ENCODE measurements at places on chromosomes 6 and 20. TPM values are rescaled to one million over a fixed set of nuclear protein-coding genes. Genes with fewer than 3 reads are reported as not detected.

GRCh38 chr6:111874025-111874415 is 768 bp upstream of the FYN start:
- no peak for DNase-seq

GRCh38 chr6:82330171-82330804 is 33.3 kb upstream of the TPBG start:
- no peak for DNase-seq

- DNase-seq: no peak
Measured at GRCh38 chr20:2088891-2089290, 12.7 kb upstream of the STK35 start.

GRCh38 chr20:856361-856775 is 22.9 kb downstream of the FAM110A start:
- DNase-seq: peak; percentile 91

GRCh38 chr6:133128191-133128590 is 113.0 kb upstream of the EYA4 start:
- no peak for DNase-seq

GRCh38 chr20:4985658-4986057 is 15.7 kb downstream of the SLC23A2 start:
- no peak for DNase-seq

DNA sequence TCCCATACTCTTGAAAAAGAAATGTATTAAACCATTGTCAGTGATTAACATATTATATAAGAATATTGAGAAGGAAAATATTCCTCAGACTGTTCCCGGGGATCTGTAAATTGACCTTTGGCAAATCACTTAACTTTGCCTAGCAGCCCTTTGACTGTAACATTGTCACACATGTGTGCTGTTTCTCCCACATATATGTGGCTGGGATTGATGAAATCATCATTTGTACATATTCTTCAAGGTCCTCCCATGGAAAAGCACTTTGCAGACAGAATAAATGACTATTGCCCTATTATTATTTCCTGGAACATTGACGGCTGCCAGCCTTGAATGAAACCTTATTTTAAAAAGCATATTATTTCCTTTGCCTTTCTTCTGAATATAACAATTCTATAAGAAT is 36.4 kb upstream of the TRERF1 start:
- no peak for DNase-seq

GRCh38 chr6:23561732-23562131 is 564.3 kb upstream of the NRSN1 start:
- no peak for DNase-seq

TTBK1 gene
- 0.79 TPM for total RNA-seq

ADAM33 gene
- not detected for total RNA-seq

DNA sequence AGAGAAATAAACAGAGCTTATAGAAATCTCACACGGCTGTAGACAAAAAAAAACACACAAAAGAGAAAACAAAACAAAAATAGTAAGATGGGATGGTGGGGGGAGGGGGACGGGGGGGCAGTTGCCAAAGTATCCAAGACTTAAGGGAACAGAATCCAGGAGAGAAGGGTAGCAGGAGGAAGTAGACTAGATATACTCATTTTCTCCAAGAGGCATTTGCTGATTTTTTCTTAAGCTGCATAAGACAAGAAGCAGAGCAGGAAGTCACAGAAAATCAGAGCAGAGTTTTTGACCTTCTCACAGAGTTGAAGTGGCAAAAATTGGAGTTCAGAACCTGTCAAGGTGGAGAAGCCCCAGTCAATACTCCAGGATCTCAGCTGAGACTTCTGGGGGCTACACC is 237.7 kb downstream of the HIVEP2 start:
- DNase-seq: no peak

LGSN gene
- total RNA-seq: not detected

DNA sequence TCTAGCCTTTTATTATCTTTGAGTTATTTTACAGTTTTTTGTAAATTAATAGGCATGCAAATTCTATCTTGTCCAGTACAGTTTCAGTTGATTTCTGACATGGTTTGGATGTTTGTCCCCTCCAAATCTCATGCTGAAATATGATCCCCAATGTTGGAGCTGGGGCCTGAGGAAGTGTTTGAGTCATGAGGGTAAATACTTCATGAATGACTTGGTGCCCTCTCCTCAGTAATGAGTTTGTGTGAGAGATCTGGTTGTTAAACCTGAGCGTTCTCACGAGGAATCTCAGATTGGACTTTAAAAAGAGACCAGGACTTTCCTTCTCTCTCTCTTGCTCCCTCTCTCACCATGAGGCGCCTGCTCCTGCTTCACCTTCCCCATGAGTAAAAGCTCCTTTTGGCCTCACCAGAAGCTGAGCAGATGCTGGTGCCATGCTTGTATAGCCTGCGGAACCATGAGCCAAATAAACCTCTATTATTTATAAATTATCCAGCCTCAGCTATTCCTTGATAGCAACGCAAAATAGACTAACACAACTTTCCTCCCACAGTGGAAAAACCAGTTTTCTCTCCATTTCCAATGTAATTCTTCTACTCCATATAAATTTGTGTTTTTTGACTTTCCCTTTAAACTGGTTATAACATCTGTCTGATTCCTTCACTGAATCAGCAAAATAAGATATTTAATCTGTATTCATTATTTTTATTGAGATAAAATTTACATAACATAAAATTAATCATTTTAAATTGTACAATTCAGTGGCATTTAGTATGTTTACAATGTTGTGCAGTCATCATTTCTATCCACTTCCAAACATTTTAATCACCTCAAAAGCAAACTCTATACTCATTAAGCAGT is 78.7 kb upstream of the PRSS16 start:
- DNase-seq: no peak

DNA sequence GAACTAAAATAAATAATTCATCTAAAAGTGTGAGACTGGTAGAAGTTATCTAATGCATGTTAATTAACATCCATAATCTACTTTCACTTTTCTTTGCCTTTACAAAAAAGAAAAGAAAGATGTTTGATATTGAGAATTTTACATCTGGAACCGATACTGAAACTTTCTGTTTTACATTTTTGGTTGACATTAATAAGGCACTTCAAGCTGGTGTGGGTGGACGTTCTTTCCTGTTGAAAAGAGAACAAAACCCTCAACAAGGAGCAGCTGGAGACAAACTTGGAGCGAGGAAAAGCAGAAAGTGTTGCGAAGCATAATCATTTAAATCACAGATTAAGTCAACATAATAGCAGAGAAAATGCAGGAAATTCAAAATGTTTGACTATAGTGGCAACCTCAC is 575.2 kb upstream of the ADGRB3 start:
- no peak for DNase-seq

GRCh38 chr6:299104-299980 is 7.1 kb downstream of the DUSP22 start:
- DNase-seq: no peak

DNA sequence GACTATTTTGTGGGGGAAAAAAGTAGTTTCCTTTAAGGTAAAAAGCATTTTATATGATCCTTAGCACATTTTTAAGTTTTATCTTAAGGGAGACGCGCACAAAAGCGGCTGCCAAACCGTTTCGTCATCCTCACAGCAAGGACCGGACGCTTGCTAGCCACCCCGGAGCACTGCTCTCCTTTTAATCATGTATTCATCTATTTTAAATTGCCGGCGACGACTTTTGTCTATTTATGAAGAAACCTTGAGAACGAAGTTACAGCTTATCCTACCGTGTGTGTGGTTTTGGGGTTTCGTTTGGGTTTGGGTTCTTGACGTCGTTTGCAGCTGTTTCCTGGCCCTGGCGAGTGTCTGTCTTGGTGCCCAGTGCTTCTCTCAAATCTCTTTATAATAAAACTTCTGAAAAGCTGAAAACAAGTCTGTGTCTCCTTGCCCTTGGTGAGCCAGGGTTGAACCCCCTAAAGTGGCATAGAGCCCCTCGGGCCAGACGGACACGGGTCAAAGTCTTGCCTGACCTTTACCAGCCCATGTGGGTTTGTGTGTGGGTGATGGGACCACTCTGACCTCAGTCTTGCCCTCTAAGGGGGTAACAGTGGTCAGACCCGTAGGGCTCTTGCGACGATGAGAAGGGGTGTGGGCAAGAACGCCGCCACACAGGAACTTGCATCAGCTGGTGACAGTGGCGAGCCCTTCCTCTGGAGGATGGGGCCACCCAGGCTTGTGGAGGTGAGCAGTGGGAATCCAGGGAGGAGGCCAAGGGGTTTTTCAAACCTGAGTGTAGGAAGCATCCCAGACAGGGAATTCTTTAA is 117.6 kb downstream of the JPH2 start:
- DNase-seq: no peak

GRCh38 chr6:3625980-3626563 is 125.4 kb downstream of the PXDC1 start:
- DNase-seq: no peak

- peak; percentile 16 for DNase-seq
Measured at GRCh38 chr20:23079016-23079351, 7.1 kb downstream of the CD93 start.

RBM38 gene
- 102 TPM for total RNA-seq

DNA sequence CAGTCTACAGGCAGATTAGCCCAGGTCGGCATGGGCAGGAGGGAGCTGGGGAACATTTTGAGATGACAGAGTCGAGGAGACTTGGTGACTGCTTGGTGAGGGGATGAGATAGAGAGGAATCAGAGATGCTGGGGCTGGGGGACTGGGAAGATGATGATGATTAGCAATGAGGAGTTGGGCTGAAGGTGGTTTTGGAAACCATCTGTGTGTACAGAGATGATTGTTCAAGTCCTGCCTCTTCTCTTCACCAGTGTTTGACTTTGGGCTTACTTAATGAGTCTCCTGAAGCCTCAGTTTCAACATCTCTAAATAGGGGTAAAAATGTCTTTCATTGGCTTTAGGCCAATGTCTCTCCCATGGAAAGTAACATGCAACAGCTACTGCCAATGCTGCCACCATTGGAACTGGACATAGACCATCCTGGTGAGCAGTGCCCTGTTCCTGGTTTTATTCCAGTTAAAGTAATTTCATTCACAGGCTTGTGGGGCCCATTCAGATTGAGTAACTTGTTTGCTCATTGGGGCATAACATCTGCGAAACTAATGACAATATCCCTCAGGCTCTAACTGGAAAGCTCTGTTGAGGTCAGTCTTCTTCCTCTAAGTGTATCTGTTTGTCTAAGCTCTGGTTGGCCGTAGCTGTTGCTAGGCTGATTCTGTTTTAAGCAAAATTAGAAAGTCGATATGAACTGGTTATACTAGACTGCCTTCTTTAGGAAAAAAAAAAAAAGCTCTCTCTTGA is 99.1 kb downstream of the ARMC2 start:
- DNase-seq: no peak

CST7 gene
- total RNA-seq: not detected

All from HT-29 (cell line).